ENCODE measurements at places on chromosomes 2 and 18.

- DNase-seq: no peak
Measured at GRCh38 chr2:215883799-215884198, 129.6 kb downstream of the MREG start.

DNA sequence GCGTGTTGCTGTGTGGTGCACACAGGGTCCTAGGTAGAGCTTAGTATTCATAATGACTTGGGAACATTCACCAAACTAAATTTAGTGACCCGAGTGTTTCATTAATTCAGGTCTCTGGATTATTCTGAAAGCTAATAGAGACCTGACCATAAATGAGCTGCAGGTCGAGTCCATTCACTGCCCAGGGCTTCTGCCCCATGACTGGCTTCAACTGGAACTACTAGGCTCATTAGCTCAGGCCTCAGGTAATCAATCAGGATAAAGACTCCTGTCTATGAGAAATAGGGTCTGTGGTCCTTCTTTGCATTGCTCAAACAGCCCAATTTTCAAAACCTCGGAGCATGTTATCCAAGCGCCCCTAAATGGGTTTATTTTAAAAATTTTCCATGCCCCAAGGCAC lies 30.0 kb upstream of the OTOF start:
- DNase-seq: no peak

- no peak for DNase-seq
Measured at GRCh38 chr2:232504438-232504837, 15.8 kb upstream of the PRSS56 start.

DNA sequence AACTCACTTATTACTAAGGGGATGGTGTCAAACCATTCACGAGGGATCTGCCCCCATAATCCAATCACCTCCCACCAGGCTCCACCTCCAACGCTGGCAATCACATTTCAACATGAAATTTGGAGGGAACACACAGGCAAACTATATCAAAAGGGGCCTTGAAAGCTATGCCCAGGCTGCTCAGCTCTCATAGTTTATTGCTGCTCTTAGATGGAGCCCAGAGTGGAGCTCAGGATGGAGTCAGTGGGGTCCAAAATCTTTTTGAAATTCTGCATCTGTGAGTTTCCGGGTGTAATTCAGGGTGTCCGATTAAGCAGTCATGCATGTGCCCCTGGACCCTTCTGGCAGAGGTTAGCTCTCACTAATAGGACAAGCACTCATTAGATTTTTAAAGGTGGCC lies 24.3 kb downstream of the RHOB start:
- DNase-seq: no peak

Measured in GM04504 (cell line).